ENCODE measurements at places on chromosomes 7 and 10.

GRCh38 chr7:39838326-39838725 is 111.7 kb upstream of the CDK13 start:
- no peak for DNase-seq

- DNase-seq = no peak
Measured at GRCh38 chr7:80643336-80643915, 5.0 kb downstream of the CD36 start.

DNA sequence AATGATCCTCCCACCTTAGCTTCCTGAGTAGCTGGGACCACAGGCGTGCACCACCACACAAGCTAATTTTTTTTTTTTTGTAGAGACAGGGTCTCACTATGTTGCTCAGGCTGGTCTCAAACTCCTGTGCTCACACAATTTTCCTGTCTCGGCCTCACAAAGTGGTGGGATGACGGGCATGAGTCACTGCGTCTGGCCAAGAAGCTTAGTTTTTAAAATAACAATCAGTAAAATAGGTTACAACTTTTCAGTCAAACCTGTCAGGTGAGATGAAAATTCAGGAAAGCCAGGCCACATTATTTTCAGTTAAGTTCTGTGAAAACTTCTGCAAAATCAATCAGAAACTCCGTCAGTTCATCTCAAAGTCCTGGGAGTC is 55.4 kb downstream of the FAM241B start:
- no peak for DNase-seq

DNA sequence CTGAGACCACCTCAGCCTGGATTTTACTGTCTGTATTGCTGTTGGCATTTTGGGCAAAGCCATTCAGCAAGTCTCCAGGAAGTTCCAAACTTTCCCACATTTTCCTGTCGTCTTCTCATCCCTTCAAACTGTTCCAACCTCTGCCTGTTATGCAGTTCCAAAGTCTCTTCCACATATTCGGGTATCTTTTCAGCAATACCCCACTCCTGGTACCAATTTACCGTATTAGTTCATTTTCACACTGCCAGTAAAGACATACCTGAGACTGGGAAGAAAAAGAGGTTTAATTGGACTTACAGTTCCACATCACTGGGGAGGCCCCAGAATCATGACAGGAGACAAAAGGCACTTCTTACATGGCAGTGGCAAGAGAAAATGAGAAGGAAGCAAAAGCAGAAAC is 62.8 kb downstream of the INPP5A start:
- DNase-seq = no peak

DNA sequence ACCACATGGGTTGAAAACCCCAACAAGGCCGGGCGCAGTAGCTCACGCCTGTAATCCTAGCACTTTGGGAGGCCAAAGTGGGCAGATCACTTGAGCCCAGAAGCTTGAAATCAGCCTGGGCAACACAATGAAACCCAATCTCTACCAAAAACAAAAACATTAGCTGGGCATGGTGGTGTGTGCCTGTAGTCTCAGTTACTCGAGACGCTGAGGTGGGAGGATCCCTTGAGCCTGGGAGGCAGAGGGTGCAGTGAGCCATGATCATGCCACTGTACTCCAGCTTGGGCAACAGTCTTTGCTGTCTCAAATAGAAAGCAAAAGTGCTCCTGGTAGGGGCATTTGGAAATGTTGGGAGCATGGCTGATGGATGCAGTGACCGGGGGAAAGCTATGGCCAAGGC is 209.6 kb upstream of the PLXNA4 start:
- no peak for DNase-seq

- DNase-seq = peak; percentile 48
Measured at GRCh38 chr7:44884621-44885393, 523 bp downstream of the PURB start.

DNA sequence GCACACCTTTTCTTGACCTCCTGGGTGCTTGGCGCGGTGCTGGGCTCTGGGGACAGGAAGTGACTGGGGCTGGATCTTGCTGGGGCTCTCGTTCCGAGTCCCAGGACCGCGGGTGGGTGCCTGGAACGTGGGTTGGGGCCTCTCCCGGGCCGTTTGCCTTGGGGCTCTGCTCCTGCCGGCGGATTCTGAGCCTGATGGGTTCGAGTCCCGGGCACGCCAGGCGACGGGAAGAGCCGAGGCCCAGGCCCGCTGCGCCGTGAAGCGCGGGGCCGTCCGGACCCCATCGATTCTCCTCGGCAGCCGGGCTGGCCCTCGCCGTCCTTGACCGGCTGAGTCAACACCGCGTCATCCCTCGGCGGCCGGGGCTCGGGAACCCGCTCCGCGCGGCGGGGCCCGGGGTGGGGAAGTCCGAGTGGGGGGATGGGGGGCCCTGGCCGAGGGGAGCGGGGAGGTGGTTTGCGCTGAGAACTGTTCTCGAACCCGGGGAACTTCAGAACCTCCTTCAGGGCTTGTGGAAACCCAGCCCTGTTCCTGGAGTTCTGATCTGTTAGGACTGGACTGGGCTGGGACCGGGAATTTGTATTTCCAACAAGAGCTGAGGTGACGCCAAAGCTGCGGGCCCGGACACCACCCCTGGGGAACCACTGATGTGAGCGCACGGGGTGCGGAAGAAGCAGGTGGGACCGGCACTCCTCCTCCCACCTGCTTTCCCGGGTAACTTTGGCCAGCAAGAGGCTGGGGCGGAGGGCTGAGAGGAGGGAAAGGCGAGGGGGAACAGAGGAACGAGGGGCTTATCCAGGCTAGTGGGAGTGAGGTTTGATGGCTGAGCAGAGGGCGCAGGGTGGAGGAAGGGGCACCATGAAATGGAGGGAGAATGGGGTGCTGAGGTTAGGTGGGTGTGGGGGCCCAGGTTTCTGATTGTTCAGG is 6.2 kb downstream of the HHEX start:
- no peak for DNase-seq

DNA sequence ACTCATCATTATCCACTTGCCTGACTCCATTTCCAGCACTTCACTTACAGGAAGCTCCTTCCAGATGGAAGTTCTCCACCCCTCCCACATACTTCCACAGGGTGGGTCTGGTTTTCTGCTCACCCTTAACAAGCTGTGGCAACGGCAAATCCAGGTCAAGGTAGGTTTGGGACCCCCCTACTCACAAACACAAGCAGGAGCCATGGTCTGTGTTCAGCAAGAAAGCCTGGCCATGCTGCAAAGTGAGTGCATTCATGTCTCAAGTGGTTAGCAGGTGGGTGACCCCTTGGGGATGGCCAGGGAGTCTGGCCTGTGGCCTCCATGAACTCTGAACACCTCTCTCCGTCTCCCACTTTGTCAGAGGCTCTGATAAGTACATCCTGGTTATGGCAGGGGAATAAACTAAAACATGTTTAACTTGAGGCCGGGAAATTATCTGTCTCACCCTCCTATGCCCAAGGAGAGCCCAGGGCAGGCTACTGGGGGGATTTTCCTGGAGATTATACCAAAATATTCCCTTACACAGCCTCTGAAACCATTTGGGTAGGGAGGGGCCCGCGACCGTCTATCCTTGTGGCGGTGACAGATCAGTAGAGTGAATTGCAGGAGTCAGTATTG is 844 bp downstream of the XPNPEP1 start:
- DNase-seq = no peak

GRCh38 chr10:58486821-58487220 is 25.9 kb upstream of the BICC1 start:
- DNase-seq = no peak

Measured in amygdala (tissue), 56 donors.